Neural cell (in vitro differentiated cells): ENCODE measurements at places on chromosomes 3 and 15. TPM values are rescaled to one million over a fixed set of nuclear protein-coding genes. Genes with fewer than 3 reads are reported as not detected.

ROPN1 gene
- not detected in 2 replicates for polyA plus RNA-seq

MYZAP gene
- 0.16 TPM in 1 of 2 replicates, not detected in the other for polyA plus RNA-seq

THSD4 gene
- 0.46 and 1.3 TPM in 2 replicates for polyA plus RNA-seq

PPP1R14D gene
- not detected in 2 replicates for polyA plus RNA-seq

GNAT1 gene
- not detected in 2 replicates for polyA plus RNA-seq

SPESP1 gene
- polyA plus RNA-seq: not detected in 2 replicates

CFAP44 gene
- 4.3 and 7.3 TPM in 2 replicates for polyA plus RNA-seq

TP63 gene
- polyA plus RNA-seq: 0.12 TPM in 1 of 2 replicates, not detected in the other

CSTA gene
- polyA plus RNA-seq: not detected in 2 replicates

CRABP1 gene
- 7.0 and 8.7 TPM in 2 replicates for polyA plus RNA-seq

SGO1 gene
- 0.71 and 0.92 TPM in 2 replicates for polyA plus RNA-seq

GATA2 gene
- polyA plus RNA-seq: not detected in 2 replicates

SCN5A gene
- polyA plus RNA-seq: 0.24 TPM in 1 of 2 replicates, not detected in the other

PLA2G4D gene
- not detected in 2 replicates for polyA plus RNA-seq

RAB43 gene
- polyA plus RNA-seq: 0.57 TPM in 1 of 2 replicates, not detected in the other

SLC25A26 gene
- 21.0 and 30.7 TPM in 2 replicates for polyA plus RNA-seq

MKRN3 gene
- 10.7 and 13.9 TPM in 2 replicates for polyA plus RNA-seq

TPRG1 gene
- 0.17 and 1.6 TPM in 2 replicates for polyA plus RNA-seq

CACNA2D2 gene
- polyA plus RNA-seq: 7.8 and 11.4 TPM in 2 replicates

KNG1 gene
- not detected in 2 replicates for polyA plus RNA-seq

ADAMTS17 gene
- 0.04 TPM in 1 of 2 replicates, not detected in the other for polyA plus RNA-seq
